ENCODE measurements at places on chromosomes 3 and 15.

- DNase-seq = no peak
Measured at GRCh38 chr3:4359805-4360502, 56.8 kb downstream of the SETMAR start.

GRCh38 chr3:30034246-30034991 lies 572.0 kb upstream of the TGFBR2 start:
- no peak for DNase-seq

GRCh38 chr3:17027318-17027717 lies 142.6 kb downstream of the PLCL2 start:
- DNase-seq = no peak

DNA sequence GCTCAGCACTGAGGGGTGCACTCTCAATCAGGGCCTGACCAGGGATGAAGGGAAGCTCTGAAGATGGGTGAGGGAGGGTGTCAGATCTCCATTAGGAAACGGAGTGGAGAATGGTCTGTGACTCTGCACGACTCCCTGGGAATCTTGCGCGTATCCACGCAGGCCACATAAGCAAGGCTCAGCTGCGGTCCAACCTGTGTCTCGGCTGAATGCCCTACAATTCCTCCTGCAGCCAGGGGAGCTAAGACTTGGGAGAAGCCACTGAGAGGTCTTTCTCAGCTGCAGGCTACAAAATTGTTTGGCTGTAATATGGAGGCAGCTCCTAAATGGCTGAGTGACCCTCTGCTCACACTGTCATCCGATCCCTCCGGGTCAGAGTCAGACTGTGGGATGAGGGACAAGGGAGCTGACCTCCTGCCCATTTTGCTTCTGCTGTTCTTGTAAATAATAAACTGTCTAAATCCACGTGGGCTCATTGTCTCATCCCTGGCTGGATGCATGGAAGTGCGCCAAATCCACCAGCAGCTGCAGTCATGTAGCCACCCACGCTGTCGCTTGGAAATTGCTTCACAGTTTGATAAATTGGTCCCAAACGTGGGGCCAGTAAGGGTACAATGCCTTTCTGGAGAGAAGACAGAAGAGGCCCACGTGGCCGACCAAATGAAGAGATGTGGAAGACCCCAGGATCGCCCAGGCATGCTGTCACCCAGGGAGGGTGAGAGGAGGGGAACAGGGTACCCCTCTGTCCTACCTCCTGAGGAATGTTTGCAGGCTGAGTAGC lies 30.5 kb downstream of the ALS2CL start:
- DNase-seq = peak; percentile 30

DNA sequence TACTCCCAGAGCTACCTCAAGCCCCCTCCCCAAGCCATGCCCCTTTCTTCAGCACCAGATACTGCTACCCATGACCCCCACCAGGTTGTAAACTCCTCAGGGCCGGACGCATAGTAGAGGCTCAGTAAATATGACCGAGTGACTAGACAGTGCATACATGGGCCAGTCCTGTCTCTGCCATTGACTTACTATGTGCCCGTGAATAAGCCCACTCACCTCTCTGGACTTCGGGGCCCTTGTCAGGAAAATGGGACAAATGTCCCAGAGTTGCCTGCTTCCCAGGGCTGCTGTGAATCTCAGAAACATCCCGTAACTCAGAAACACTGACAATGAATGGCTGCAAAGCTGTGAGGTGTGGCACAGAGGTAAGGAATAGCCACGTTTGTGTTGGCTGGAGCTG lies 48.2 kb upstream of the FGD5 start:
- no peak for DNase-seq

DNA sequence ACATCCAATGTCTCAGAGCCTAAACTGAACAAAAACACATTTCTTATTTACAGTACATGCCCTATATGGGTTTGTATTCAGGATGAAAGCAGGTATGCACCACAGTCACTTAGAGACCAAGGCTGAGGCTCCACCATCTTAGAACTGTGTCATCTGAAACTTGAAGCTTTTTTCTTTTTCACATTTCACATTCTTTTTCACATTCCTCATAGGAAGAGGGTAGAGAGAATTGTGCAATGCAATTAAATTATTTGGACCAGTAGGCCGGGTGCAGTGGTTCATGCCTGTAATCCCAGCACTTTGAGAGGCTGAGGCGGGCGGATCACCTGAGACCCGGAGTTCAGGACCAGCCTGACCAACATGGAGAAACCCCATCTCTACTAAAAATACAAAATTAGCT lies 591.0 kb downstream of the MECOM start:
- DNase-seq = no peak

GRCh38 chr15:26941489-26941888 lies 29.5 kb upstream of the GABRG3 start:
- no peak for DNase-seq

DNA sequence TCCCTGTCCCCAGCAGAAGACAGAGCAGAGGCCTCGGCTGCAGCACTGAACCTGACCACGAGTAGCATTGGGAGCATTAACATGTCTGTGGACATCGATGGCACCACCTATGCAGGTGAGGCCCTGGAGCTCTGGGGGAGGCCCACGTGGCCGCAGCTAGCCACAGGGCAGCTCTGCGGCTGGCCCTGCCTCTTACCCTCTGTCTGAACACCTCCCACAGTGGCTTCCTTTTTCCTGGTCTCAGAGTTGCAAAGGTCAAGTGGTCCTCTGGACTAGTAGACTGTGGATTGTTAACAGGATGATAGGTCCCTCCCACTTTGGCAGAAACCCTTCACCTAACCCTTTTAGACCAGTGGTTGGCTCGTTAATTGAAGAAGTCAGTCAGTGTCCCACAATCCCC lies 22.5 kb upstream of the CLK3 start:
- no peak for DNase-seq

GRCh38 chr3:5784690-5785089 lies 597.2 kb downstream of the EDEM1 start:
- DNase-seq = no peak

GRCh38 chr3:102307442-102307841 lies 127.4 kb upstream of the ZPLD1 start:
- DNase-seq = no peak

- DNase-seq = no peak
Measured at GRCh38 chr3:28986922-28987321, 293.9 kb upstream of the RBMS3 start.

DNA sequence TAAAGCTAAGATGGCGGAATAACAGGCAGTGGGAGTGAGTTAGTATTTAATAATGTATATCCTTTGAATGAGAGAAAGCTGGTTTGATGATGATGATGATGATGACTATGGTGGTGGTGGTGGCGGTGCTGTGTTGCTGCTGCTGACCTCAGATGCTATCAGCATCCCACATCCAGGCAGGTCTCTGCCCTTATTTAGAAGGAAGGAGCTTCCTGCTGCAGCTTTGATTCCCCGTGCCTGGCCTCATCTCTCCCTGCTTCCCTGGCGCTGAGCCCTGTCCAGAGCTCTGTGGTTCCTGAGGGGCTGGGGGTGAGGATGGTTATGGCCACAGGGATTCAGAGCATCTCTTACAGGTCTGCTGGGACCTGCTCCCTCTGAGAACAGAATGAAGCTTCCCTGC lies 73.1 kb downstream of the RAB11A start:
- DNase-seq = no peak

DNA sequence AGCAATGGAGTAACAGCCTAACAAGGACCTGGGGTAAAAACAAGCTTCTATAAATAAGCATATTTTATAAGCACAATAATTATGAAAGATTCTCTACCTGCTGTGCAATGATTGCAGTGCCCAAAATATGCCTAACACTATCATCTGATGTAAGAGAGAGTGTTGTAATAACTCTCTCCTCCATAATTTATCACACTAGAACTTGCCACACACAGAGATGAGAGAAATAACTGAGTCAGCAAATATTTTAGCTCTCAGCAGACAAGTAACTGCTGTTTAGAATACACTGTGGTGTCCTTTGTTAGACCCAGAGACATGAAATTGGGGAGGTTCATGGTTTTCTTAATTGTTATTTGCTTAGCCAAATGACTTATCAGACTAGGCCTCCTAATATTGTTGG lies 105.3 kb upstream of the ACP3 start:
- peak; percentile 15 for DNase-seq

DNA sequence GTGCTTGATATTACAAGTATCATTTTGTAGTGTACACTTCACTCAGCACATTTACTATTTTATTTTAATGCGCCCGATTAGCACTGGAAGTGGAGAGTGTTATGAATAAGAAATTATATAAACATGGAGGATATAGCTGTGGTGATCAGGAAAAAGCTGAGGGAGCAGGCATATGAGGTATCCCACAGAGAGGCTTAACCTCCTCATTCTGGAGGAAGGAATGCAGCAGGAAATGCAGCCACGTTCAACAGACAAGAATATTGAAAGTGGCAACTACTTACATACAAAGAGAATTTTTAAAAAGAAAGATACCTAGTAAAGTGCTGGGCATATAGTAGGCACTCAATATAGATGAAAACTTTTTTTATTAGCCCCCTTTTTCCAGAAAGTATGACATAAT lies 166.0 kb upstream of the SATB1 start:
- DNase-seq = no peak

- peak; percentile 95 for DNase-seq
Measured at GRCh38 chr15:70269991-70270751, 172.5 kb upstream of the TLE3 start.

- no peak for DNase-seq
Measured at GRCh38 chr3:128123156-128123537, 465 bp downstream of the RUVBL1 start.

DNA sequence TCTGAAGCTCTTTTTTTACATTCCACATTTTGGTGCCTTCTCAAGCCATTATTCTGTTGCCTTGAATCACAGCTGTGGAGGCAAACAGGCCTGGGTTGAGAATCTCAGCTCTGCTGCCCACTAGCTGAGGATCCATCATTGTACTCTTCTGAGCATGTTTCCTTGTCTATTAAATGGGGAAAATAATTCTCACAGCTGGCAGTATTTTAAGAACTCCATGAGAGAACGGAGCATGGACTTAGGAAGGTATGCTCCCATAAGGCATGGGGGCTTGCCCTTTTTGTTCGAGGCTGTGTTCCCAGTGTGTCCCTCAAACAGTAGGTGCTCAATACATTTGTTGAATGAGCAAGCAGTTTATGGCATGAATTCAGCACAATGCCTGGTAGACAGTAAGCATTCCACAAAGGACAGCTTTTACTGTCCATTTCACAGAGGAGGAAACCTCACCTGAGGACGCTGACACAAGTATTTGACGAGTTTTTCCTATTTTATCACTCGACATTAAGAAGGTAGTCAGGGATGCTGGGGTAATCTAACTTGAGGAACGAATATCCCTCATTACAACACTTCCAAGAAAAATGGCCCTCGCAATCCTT lies 2.1 kb upstream of the PTPRG start:
- DNase-seq = no peak

DNA sequence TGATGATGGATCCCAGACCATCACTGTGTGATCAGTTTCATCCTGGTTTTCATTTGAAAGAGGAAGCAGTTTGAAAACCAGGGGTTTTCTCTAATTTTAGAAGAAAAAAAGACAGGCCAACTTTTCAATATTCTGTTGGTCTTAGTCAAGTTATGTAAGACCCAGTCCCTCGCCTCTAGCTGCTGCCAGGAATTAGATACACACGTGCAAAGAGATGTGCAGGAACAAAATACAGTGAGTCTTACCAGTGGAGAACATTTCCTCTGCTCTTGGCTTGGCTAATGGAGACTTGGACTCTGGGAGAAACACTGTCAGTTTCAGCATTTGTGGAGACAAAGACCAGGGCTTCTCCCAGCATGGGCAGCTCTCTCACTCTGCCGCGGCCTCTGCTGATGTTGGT lies 214.9 kb upstream of the C2CD4B start:
- DNase-seq = no peak

DNA sequence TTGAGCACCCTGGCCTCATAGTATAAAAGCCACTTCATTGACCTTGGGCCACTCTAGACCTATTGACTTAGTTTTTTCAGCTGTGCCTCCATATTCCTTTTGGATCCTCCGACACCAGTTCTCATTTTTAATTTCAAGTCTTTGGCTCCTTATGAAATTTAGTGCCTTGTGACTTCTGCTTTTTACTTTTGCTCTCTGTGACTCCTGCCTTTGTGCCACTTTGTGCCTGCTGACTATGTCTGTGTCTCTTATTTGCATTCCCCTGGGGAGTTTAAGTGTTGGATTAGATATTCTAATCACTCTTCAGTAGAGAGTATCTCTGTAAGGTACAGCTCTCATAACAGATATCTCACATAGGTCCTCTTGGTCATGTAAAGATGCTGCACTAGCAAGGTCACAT lies 39.6 kb upstream of the GPR149 start:
- DNase-seq = no peak

DNA sequence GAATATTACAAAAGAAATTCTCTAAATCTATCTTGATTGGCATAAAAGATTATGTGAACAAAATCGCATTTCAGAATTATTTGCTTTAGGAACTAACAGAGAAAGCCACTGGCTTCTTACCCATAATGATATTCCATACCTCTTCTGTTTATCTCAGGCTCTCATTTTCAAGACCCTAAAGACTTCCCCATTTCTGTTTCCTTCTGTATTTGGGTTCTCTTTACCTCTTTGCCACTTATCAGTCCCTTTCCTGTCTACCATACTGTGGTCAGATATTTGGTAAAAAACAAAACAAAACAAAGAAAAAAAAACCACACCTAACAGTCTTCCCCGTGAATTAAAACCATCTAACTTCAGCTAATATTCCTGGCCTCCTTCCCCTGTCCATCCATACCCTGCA lies 108.5 kb downstream of the LRRC28 start:
- no peak for DNase-seq

DNA sequence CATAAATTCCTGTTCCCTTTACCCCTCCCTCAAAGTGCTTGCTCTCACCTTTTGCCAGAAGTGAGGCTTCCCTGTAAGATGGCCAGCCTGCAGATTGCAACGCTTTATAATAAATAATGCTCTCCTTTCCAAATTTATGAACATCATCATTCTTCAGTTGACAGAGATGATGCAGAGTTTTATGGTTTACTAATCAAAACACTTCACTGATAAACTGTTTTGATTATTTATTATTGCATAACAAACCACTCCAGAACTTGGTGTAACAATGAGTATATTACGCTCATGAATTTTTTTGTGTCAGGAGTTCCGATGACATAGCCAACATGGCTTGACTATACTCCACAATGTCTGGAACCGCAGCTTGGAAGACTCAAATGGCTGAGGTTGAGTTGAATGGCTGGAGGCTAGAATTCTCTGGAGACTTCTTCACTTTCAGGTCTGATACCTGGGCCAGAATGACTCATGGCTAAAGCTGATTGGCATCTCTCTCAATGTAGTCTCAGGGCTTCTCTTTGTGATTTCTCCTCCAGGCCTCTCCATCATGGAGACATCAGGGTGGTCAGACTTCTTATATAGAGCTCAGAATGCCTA lies 27.3 kb upstream of the TGFBR2 start:
- DNase-seq = no peak

GRCh38 chr3:78242724-78243123 lies 1202.8 kb downstream of the ROBO2 start:
- no peak for DNase-seq
